Fibroblast of gingiva (primary cell): ENCODE measurements at places on chromosomes 13 and 19.

DNA sequence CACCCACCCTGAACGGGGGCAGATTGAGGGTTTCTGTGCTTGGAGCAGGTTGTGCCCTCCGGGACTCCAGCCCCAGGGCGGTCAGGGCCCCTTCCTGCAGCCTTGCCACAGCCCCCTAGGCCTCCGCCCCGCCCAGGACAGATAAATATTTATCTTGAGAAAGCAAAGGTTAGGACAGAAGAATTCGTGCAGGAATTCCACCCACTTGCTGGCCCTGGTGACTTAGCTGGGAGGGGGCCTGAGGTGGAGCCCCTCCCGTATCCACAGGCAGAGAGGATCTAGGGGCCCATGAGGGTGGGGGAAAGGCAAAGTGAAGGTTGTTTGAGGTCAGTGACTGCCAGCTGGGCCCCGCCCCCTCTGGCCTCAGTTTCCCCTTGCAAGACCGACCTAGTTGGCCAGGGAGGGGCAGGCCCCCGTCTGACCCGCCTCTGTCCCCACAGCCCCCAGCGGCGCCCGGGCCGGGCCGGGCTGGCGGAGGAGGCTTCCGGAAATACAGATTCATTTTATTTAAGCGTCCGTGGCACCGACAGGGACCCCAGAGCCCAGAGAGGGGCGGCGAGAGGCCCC, 5.2 kb downstream of the MIDN start:
- no peak for DNase-seq

- peak; percentile 69 for DNase-seq
Measured at GRCh38 chr19:41958367-41959055, 610 bp downstream of the RABAC1 start.

- no peak for DNase-seq
Measured at GRCh38 chr13:52399708-52400107, 6.3 kb downstream of the THSD1 start.

- DNase-seq: no peak
Measured at GRCh38 chr13:83088858-83089257, 793.4 kb downstream of the SLITRK1 start.

DNA sequence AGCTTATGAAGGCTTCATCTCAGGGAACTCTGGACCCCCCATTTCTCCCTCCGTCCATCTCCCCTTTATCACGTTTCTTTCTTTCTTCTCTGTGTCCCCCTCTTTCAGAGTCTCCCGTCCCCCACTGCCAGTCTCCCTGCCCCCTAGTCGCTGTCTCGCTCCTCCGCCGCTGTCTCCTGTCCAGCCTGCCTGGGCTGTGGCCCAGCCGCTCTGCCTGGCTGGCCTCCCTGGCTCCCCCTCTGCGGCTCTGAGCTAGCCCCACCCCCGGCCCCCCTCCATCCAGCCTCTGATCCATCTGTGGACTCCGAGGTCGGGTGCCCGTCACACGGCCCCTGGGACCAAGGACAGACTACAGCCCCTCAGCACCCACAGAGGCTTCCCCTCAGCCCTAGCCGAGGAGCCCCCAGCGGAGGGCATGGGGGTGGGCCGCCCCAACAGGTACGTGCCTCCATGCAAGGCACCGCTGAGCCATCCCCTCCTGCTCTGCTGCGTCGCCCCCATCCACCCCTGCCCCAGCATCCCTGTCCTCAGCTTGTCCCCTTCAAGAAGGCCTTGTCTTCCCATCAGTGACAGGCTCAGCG, 1.1 kb upstream of the KCNJ14 start:
- no peak for DNase-seq

DNA sequence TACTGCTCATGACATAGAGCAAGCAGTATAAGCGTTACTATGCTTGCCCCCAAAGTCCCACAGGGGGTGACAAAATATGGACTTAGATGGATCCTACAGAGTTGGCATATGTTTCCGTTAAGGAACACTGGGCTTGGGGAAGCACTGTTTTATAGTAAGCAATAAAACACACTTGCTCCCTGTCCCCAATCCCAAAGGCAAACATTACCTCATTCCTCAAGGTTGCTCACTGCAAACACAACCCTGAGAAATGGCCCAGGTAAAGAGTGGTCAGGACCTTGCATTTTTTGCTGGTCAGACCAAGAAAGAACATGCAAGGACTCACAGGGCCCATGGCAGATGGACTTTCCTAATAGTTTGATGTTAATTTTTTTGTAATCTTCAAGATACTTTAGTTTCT, 32.3 kb downstream of the UGGT2 start:
- no peak for DNase-seq

GRCh38 chr13:36275190-36276002, 22.2 kb downstream of the CCDC169 start:
- peak; percentile 60 for DNase-seq

DNA sequence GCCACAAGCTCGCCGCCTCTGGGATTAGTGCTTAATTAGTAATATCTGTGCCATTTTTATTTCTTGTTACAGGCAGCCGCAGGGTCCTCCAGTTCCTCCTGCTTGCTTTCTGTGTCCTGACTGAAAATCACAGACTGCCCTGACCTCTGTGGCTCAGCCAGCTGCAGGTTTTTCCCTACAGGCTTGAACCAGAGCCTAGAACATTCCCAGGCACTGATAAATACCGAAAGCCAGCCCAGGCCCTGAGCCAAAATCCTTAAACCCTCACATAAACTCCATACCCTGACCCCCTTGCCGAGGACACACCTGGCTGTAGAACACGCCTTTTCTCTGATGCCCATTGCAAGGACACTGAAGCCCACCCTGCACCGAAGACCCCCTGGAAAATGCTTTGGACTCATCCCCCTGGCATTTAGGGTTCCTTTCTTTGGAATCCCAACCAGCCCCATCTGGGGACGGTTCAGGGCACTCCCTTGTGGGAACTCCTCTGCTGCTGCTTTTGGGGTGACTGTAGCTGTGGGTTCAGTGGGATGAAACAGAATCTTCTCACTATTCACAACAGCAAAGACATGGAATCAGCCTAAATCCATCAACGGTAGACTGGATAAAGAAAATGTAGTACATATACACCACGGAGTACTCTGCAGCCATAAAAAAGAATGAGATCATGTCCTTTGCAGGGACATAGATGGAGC, 15.5 kb downstream of the DPP9 start:
- peak; percentile 30 for DNase-seq

DNA sequence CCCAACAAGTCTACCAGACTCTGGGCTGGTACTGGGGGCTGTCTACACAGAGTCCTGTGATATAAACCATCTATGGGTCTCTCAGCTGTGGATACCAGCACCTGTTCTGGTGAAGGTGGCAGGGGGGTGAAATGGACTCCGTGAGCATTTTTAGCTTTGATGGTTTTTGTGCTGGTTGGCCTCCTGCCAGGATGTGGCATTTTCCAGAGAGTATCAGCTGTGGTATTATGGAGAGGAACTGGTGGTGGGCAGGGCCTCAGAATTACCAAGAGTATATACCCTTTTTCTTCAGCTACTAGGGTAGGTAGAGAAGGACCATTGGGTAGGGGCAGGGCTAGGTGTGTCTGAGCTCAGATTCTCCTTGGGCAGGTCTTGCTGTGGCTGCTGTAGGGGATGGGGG, 1920.9 kb upstream of the PCDH20 start:
- DNase-seq: no peak

- peak; percentile 8 for DNase-seq
Measured at GRCh38 chr13:83884141-83884540, 1.9 kb upstream of the SLITRK1 start.
